ENCODE measurements at places on chromosomes 2 and 18.

DNA sequence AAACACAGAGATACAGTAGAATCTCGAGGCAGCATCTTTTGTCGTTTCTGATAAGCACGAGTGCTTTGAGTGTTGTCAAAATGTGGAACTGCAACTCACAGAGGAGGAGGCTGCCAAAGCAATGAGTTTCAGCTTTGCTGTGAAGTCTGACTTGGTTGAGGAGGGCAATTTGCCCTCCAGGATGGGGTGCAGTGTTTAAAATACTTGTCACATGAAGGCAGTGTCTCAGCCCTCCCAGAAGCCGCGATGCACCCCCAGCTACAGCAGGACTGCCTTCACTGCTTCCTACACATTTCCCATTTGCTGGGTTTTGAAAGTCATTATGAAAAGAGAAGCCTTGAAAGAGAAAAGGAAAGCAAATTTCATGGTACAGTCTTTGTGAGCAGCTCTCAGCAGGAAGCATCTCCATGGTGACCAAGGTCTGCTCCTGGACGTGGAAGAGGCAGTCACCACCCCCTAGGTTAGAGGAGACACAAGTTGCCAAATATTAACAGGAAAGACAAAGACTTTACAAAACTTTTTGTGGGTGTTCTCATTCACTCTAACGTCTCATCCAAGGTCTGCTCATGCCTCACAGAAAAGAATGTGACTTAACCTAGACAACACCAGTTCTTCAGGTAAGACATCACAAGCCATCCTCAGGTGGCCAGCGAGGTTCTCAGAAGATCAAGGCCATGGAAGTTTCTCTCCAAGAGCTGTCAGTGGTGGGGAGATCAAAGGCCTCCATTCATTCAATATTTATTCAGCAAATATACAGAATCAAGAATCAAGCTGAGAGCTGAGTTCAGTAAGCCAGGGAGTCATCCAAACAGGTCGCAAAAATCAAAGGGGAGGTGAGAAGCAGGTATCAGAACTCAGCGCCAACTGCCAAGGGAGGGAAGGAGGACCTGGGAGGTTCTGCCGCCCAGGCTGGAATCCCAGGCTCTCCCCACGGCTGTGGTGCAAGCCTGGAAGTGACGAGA, 476.0 kb downstream of the EIPR1 start:
- no peak for DNase-seq

DNA sequence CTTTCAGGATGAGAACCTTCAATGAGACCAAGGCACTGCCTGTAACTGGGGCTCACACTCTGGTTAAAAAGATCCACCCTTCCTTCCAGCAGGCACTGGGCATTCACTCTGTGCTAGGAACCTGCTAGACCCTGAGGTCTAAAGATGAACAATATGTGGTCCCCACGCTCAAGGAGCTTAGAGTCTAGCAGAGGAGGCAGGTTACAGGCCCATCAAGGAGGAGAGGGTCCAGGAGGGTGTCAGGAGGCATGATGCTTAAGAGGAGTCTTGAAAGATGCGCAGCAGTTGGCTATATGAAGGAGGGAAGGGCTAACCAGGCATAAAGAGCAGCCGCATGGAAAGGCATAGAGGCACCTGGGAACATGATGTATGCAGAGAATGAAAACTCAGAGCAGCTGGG, 4.5 kb downstream of the ANKRD53 start:
- DNase-seq: no peak

GRCh38 chr2:161273038-161273760, 35.0 kb upstream of the PSMD14 start:
- no peak for DNase-seq

GRCh38 chr2:66000901-66001300, 434.0 kb upstream of the MEIS1 start:
- no peak for DNase-seq

GRCh38 chr2:48900321-48901014, 144.9 kb upstream of the LHCGR start:
- DNase-seq: no peak

- DNase-seq: peak; percentile 30
These were observed at the start of gene RASGRP3 for GRCh38 chr2:33476131-33476792. Gene RASGRP3, plus strand, starts transcription at chr2:33476649. Its CDS starts 38,488 bp downstream, at chr2:33515137.

DNA sequence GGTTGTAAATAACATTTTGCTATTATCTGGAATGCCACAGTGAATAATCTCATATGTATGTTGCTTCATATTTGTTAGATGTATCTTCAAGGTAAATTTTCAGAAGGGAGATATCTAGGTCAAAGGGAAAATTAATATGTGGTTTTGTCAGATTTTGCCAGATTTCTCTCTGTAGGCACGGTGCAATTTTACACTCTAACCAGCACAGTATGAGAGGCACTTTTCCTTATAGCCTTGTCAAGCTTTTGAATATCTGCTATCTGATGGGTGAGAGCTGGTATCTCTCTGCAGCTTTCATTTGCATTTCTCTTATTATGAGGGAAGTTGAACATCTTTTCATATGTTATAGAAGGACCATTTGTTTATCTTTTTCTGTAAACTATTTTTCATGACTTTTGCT, 175.7 kb upstream of the PGAP1 start:
- no peak for DNase-seq

- no peak for DNase-seq
These were observed 94.6 kb downstream of the CD8B2 start for GRCh38 chr2:106581755-106582147.

DNA sequence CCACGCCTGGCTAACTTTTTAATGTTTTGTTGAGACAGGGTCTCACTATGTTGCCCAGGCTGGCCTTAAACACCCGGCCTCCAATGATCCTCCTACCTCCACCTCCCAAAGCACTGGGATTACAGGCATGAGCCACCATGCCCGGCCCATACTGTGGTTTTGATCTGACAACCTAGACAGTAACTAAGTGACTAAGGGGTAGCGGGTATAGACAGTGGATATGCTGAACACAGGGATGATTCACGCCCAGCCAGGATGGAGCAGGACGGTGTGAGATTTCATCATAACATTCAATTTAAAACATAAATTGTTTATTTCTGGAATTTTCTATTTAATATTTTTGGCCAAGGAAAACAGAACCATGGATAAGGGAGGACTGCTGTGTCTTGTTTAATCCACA, 36.0 kb upstream of the YPEL5 start:
- no peak for DNase-seq

DNA sequence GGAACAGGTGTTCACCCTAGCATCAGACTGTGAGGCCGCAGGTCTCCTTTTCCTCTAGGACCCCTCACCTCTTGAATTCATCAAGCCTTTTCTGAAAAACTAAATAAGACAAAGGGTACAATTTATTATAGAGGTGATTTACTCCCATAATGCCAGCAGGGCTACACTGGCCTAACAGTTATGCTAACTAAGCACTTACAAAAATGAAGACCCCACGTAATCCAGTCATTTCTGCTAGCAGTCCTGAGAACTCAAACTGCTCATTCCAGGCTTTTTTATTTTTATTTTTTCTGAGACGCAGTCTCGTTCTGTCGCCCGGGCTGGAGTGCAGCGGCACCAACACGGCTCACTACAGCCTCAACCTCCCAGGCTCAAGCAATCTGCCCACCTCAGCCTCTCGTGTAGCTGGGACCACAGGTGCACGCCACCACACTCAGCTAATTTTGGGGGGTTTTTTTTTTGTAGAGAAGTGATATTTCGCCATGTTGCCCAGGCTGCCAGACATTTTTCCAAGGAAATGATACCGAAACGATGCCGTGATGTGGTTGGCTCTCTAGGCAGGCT, 14.2 kb downstream of the CAPG start:
- no peak for DNase-seq

GRCh38 chr2:191247381-191248057, 2.3 kb downstream of the MYO1B start:
- no peak for DNase-seq

DNA sequence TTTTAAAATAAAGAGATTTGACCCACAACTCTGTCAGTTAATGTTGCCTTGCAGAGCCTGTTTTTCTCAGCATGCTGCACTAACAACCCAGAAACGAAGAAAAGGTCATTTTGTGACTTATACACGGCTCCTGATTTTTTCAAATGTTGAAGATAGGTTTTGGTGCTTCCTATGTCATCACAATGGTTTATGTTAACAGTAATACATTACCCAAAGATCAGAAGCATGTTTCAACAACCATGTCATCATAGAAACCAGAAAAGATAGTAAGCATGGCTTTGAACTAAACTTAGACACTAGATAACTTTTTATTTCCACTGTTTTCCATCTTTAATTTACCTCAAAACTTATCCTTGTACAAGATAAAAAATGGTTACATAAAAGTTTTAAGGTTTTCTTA, 10.1 kb downstream of the BAZ2B start:
- no peak for DNase-seq

- no peak for DNase-seq
These were observed 116.9 kb downstream of the PHLPP1 start for GRCh38 chr18:62832282-62832681.

GRCh38 chr2:28779001-28779400, 27.4 kb downstream of the PPP1CB start:
- DNase-seq: no peak

DNA sequence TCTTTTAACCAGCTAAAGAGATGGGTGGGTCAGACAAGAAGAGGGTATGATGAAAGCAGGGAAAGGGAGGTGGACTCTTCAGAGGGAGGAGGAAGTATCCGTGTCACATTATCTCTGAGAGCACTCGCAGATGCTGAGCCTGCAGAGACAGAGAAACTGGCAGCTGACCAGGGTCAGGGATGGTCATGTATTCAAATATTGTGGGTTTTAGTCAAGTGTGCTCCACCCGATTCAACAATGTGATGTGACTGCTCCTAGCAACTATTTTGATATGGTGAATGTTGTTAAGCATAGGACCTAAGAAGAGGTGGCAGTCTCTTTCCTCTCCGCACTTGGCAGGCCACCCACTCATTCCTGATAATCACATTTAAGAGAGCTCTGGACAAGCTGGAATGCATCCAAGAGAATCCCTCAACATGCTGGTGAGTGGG, 1.3 kb upstream of the CLIP4 start:
- no peak for DNase-seq

- DNase-seq: no peak
These were observed 97.2 kb downstream of the DTNA start for GRCh38 chr18:34807106-34807796.

- DNase-seq: no peak
These were observed 3.4 kb downstream of the OTX1 start for GRCh38 chr2:63053889-63054602.

GRCh38 chr2:69062307-69062962, 49.5 kb downstream of the ANTXR1 start:
- DNase-seq: no peak

GRCh38 chr2:239585422-239585821, 184.6 kb upstream of the HDAC4 start:
- no peak for DNase-seq

DNA sequence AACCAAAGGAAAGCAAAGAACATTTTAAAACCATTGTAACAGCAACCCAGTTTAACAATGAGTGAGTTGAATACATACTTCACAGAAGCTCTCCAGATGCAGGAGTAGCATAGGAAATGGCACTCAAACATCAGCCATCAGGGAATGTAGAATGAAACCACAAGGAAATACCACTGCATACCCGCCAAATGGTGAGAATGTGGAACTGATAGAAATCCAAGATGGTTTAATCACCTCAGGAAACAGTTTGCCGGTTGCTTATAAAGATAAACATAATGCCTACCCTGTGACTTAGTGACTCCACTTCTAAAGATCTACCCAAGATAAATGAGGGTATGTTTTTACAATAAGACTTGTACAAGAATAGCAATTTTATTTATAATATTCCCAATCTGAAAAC, 132.0 kb downstream of the GALNT1 start:
- no peak for DNase-seq

- DNase-seq: no peak
These were observed 135.1 kb downstream of the GFPT1 start for GRCh38 chr2:69251943-69252342.

DNA sequence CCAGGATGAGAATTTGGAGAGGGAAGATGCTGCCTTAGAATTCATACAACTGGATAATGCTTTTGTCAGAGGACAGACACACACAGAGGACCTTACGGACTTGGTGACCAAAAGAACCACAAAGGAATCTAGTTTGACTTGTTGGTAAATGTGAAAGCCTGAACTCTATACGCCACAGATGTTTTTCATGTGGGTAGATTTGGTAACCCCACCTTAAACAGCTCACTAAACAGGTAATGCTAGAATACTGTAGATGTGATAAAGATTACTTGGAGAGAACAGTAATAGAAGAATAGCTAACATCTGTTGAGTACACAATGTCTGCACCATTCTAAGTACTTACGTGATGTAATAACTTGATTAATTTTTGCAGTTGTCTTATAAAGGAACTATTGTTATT, 24.1 kb downstream of the ANXA4 start:
- DNase-seq: no peak

DNA sequence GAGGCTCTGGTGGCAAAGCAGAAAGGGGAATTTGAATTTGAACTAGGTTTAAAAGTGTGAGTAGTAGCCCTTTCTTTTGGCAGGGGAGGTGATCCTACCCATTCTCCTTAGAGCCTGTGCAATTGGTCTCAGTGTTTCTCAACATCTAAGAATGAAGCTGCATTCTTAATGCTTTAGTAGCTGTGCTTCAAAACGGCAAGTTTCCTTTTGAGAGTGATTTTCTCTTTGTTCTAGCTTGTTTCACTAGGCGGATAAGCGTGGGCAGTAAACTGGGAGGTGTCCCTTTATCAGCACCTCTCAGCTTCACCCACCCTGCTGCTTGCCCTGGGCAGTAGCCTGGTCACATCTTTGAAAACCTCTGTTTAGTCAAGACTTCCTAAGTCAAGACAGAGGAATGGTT, 6.7 kb downstream of the CRIM1 start:
- DNase-seq: no peak

GRCh38 chr2:170206805-170207407, 29.0 kb downstream of the MYO3B start:
- DNase-seq: no peak

DNA sequence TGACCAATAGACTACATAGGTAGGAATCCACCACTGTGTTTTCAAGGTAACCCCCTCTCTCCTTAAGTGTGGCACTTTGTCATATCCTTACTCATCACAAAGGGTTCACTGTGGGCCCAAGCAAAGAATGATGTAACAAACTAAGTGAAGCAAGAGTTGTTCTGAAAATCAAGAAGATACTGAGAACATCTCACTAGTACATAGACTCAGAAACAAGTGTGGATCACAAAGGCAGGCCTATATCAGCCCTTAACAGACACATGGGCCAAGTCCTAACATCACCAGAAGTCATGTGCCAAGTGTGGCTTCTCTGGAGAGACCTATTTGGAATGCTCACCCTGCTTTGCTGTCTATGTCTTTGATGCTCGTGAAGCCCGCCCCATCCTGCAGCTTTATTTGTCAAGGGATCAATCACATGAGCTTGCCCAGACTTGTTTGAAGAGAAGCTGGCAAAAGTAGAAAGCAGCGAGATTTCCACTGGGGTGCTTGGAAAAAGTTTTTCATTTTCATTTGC, 131.2 kb upstream of the TTC39C start:
- no peak for DNase-seq

- DNase-seq: no peak
These were observed 41.0 kb downstream of the SMAD7 start for GRCh38 chr18:48909721-48910120.
